ENCODE measurements at places on chromosomes 1 and 21.

DNA sequence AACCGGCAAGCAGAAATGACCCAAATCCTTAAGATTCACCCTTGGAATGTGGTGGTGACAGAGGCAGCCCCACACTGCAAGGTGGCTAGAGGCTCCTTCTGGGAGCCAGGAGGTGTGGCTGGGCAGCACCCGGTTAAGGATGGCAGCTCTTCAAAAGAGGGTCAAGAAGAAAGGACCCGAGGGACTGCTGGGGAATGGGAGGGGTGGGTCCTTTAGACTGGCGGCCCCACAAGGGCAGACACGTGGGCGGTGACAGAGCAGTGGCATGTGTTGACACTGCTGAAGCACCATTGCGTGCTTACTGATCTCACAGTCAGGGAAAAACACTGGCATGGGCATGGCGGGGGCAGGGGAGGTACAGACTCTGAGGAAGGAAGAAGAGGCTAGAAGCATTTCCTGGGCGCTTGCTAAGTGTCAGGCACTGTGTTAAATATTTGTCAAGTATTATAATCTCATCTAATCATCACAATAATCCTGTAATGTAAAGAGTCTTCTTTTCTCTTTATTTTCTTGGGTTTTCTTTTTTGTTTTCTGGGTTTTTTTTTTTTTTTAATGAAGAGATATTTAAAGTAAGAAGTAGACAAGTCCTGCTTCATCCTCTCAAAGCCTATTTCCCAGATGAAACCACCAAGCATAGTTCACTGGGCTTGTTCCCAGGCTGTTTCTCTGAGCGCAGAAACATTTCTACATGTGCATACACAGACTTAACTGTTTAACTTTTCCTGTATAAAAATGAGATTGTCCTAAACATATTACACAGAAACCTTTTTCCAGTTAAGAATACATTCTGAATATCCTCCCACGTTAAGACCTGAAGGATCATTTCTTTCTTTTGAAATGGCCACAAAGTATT is 165.8 kb upstream of the EDN2 start:
- no peak for DNase-seq

- DNase-seq: no peak
Observed at GRCh38 chr1:38418195-38419030, 371.8 kb upstream of the POU3F1 start.

- no peak for DNase-seq
Observed at GRCh38 chr21:37593015-37593414, 226.4 kb downstream of the DYRK1A start.

DNA sequence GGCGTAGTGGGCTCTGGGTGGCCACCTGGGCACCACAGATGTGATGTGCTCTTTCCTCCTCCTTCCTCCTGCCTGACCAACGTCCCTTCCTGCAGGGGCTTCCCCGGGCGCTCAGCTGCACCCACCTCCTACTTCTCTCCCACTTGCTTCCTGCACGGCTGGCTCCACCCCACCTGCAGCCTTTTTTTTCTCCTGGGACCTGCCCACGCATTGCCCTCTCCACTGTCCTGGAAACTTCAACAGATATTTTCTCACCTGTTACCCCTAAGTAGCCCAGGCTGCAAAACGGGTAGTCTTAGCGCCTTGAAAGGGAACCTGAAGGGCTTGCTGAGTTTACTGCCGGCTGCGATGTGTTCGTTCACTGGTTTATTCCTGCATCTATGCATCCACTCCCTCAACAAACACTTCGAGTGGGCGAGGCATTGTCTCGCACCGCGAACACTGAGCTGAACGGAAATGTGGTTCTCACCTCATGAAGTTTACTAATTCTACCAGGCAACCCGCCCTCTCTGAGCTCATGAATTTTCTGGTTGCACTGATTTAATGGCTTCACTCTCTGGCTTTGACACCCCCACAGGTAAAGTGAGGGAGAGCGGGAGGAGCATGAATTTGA is 23.6 kb downstream of the ZBTB18 start:
- DNase-seq: no peak

DNA sequence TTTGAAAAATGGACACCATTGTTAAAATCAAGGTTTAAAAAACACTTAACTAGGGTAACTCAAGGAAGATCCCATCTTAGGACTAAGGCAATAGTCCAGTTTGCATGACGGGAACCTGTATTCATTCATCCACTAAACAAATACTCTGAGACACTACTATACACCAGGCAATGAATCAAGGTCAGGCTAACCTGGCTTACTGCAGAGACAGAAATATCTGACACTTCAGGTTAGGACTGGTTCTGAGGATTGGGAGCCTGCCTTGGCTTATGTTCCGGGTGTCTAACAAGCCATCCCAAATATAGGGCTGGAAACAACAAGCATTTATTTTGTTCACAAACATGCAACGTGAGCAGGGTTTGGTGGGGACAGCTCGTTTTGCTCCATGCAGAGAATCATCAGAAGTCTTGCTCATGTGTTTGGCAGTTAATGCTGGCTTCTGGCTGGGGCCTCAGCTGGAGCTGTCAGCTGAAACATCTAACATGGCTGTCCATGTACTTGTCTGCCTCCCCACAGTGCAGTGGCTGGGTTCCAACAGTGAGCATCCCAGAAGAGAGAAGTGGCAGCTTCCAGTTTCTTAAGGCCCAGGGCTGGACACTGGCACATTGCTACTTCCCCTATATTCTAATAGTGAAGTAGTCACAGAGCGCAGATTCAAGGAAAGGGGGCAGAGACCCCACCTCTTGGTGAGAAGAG is 37.0 kb upstream of the CAMK1G start:
- no peak for DNase-seq

- no peak for DNase-seq
Observed at GRCh38 chr1:67019600-67020136, 34.3 kb downstream of the SLC35D1 start.

Measured in SW 1271 (cell line).